ENCODE measurements at places on chromosomes 13 and 19.

DNA sequence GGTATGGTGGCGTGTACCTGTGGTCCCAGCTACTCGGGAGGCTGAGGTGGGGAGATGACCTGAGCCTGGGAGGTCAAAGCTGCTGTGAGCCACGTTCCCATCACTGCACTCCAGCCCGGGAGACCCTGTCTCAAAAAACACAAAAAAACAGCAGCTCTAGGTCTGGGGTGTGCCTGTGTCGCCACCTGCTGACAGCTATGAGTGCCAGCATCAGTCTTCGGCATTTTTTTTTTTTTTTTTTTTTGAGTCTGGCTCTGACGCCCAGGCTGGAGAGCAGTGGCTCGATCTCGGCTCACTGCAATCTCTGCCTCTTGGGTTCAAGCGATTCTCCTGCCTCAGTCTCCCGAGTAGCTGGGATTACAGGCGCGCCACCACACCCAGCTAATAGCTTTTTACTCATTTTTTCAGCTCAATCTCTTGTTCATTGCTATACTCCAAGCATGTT is 10.1 kb downstream of the AP2S1 start:
- no peak for DNase-seq

- DNase-seq: no peak
Observed at GRCh38 chr13:23557043-23557442, 13.2 kb upstream of the TNFRSF19 start.

DNA sequence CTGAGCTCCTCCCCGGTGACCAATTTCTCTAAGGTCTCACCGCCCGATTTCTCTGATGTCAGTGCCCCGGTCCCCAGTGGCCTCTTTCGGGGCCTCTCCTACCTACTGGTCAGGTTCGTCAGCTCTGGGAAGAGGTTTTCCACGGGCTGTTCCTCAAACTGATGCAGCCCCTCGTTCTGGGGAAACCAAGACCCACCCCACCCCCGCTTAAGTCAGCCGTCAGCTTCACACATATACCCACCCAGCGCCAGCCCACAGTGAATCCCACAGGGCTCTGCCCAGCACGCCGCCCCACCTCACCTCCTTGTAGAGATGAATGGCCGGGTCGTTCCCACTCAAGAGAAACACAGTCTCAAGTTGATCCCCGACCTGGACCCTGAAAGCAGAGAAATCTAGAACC is 3.4 kb downstream of the KPTN start:
- DNase-seq: no peak

DNA sequence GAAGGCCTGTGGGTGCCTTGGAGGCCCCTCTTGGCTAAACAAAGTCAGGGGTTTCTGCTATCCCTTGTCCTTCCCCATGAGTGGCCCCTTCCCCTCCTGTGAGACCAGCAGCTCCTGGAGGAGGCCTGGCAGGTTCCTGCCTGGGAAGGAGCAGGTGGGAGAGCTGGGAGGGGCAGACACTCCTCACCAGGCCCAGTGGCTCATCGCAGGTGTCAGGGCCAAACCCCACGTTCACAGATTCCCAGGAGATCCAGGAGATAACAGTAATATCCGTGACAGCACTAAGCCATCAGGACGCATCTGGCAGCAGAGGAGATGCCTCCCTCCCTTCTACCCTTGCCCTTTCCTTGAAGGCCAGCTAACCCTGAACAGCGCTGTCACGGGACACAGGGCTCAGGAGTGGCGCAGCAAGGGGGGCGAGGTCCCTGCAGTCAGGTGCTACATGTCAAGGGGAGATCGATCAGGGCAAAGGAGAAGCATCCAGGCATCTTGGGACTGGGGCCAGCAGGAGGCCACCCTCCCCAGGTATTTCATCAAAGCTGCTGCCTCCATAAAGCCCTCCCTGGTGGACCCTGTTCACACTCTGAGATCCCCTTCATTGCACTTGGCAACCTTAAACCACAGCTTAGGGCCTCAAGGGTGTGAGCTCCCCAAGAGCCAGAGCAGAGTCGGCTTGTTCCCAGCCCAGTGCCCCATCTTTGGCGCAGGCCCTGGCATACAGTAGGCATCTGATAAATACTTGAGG is 4.8 kb downstream of the CEBPA start:
- no peak for DNase-seq

DNA sequence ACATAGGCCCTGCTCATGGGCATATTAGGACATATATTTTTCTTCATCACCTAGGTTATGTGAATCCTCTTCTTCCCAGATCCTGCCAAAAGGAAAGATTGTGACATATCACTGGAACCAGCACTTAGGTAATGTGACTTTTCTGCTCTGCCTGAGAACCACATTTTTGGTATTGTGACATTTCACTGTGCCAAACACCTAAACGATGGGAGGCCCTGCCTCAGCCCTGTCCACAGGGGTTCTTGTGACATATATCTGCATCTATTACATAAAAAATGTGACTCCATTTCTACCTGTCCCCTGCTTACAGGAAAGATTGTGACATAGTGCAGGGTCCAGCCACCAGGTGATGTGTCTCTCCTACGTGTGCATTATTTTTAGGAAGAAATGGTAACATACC is 18.5 kb upstream of the ZNF730 start:
- DNase-seq: no peak
